ENCODE measurements at places on chromosomes 2 and 18. TPM values are rescaled to one million over a fixed set of nuclear protein-coding genes. Genes with fewer than 3 reads are reported as not detected.

DNA sequence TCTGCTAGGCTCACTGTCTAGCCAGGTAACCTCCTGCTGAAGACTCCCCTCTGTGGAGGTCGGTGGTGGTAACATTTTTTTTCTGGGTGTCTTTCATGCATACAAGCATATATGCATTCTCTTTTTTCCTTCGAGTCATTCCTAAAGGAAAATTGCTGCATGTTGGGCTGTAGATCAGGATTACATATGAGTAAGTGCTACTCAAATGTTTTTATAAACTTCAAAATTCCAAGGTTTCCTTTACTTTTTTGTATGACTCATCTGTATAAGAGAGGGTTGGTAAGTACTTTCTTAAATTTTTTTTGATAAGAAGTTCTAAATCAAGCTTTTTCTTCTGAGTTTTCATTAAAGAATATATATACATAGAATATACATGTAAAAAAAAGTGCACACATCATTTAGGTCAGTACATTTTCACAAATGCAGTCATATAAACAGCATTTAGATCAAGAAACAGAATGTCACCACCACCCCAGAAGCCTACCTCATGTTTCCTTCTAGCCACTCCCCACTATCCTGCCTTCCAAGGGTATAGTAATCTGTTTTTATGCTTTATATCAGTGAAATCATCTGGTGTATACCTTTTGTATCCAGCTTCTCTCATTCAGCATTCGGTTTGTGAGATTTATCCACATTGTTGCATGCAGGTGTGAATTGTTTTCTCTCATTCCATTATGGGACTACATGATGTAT, 128.0 kb upstream of the MAP3K20 start:
- no peak for DNase-seq

The EDAR gene
- not detected for total RNA-seq

- peak; percentile 28 for DNase-seq
Observed at GRCh38 chr2:64222351-64222750, 78.1 kb upstream of the PELI1 start.

The C1GALT1C1L gene
- total RNA-seq, result 0.98 TPM

DNA sequence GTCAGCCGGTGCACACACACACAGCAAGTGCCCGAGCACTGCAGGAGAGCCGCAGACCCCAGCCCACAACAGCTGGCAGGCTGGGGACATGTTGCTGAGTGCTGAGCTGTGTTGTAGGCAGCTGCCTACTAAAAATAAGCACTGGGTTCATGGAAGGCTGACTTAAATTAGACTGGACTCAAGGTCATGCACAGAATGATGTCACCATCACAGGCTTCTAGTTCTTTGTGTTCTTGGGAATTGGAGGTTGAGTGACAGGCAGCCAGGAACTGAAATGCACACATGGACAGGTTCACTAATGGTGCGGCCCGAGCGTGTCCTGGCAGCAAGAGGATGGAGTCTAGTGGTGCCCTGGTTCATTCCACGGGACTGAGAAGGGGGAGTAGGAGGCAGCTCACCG, 71.3 kb downstream of the VWA3B start:
- no peak for DNase-seq

The SLC25A12 gene
- 18.4 TPM for total RNA-seq

DNA sequence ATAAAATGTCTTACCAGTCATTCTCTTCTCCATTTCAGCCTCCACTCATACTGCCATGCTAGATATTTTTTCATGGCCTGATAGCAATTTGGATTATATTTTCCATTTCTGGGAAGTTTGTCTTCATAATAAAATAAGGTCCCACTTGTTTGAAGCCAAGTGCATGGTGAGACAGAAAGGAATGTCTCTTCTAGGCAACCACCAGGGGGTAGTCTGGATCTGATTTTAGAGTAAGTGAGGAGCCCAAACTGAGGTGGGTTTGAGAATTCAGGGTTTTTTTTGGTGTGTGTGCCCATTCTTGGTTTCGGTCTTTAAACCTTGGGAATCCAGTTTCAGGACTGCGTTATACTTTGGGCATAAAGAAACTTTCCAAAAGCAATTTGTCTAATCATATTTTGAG, 315.5 kb downstream of the RPRM start:
- no peak for DNase-seq

The C1QL2 gene
- not detected for total RNA-seq

The EPHA4 gene
- 24.3 TPM for total RNA-seq

GRCh38 chr2:203761121-203761520, 54.7 kb downstream of the CD28 start:
- DNase-seq, result no peak

- DNase-seq, result no peak
Observed at GRCh38 chr18:34595690-34596089, 114.4 kb upstream of the DTNA start.

The SLC8A1 gene
- 22.9 TPM for total RNA-seq

The COL3A1 gene
- 149 TPM for total RNA-seq

GRCh38 chr2:40372283-40372985, 79.5 kb downstream of the SLC8A1 start:
- DNase-seq, result no peak

- no peak for DNase-seq
Observed at GRCh38 chr2:3314626-3315025, 63.0 kb downstream of the EIPR1 start.

DNA sequence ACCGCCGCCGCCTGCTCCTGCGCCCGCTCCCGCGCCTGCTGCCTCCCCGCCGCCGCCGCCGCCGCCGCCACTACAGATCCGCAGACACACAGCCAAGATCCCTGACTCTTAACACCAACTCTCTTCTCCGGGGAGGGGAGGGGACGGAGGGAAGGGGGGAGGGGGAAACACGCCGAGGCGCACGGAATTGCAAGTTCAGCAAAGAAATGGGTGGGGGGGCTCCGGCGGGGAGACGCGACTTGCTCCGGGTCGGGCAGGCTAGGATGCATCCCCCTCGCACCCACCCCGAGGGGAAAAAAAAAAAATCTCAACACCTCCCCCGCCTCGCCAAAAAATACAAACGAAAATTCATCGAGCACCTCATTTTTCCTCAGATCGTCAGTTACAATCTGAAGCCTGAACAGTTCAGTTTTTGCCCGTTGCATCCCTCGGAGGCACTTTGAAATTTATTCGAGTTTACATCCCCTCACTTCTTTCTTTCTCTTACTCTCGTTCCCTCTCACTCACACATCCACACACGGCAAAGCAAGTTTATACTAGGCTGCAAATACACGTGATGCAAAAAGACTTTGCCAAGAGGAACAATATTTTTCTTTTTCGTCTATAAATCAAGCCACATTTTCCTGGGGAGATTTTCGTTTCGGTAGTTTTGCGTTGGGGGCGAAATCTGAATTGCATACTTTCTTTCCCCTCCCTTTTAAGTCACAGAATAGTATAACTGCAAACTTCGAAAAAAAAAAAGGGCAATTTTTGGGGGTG, at the start of gene TCF4:
TCF4 (minus strand) TSS at position 82 of the 759 bp plus-strand sequence. CDS start 1,076 bp downstream, outside the sequence.
- DNase-seq, result peak; percentile 42

DNA sequence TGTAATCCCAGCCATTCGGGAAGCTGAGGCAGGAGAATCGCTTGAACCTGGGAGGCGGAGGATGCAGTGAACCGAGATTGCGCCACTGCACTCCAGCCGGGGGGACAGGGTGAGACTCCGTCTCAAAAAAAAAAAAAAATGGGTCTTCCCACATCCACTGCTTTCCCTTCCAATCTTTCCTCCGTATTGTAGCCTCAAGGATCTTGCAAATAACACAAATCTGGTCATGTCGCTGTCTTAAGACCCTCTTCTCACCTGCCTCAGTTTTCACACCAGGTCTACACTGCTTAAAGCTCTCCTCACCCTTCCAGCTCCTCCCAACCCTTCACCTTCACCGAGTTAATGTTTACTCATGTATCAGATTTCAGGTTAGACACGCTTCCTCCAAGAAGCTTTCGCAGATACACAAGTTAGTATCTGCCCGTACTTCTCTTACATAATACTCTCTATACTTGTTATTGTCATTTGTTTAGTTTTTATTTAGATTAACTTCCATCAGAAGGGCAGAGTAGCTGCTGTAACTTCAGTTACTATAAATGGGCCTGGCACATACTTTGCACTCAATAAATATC, 1.5 kb downstream of the IER3IP1 start:
- DNase-seq, result no peak

The MC4R gene
- not detected for total RNA-seq

- no peak for DNase-seq
Observed at GRCh38 chr2:172995323-172996244, 80.1 kb upstream of the MAP3K20 start.

GRCh38 chr2:40654346-40654745, 202.5 kb upstream of the SLC8A1 start:
- no peak for DNase-seq

The VWA3B gene
- total RNA-seq, result 2.5 TPM

The GAL3ST2 gene
- 0.30 TPM for total RNA-seq

GRCh38 chr2:152587187-152587947, 129.9 kb downstream of the PRPF40A start:
- no peak for DNase-seq

The NT5DC4 gene
- total RNA-seq, result not detected

DNA sequence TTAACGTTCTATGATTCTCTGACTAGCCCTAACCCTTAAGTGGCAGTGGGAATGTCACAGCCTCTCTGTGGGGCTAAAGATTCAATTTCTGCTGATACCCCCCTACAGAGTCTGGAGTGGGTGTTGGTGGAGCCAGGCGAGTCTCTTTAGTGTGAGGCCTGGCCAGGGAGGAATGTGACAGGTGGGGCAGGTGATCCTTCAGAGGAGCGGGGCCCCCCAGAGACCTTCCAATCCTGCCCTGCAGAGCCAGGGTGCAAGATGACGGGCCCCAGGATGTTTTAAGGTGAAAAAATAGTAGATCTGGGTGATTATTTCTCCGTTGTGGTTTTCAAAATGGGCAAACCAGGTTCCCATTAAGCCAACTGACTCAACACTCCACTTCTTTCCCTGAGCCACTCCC, 28.2 kb upstream of the DNMT3A start:
- no peak for DNase-seq

GRCh38 chr2:174748948-174749347, 15.3 kb downstream of the CHRNA1 start:
- DNase-seq, result no peak

DNA sequence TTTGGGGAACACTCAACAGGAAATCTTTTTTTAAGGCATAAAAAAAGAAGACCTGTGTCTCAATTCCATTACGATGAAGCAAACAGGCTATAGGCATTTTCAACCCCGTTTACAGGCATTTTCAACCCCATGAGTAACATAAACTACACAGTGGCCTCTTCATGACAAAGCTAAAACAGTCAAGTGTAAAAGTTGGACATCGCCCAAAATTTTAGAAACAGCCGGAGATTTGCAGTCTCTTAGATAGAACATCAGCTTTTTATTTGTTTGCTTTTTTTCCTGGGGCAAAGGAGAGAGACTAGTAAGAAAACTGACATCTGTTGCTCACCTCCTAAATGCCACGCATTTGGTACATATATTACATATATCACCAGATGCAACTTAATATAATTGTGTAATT, 173.7 kb downstream of the CMPK2 start:
- DNase-seq, result no peak

DNA sequence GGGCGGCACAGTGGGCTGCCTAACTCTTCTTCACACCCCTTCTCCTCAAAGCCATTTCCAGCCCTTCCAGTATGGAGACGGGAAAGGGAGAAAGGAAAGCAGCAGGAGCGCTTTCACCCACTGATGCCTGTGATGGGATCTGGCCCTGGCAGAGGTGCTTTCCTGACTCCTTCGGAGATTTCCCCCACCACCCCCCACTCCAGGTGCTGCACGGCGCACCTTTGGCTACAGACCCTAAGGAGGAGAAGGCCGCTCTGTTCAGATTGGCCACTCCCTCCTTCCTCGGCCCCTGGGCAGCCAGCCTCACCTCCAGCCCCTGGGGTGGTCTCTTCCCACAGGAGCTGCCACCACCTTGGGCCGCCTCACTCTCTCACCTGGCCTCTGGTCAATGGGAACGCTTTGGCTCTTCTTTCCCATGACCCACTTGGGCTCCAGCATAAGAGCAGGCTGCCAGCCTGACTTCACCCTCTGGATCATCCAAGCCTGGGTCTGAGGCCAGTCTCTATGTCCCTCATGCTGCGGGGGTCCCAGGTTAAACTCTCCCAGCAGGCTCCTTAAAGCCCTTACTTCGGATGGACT, 18.4 kb upstream of the MAL start:
- DNase-seq, result no peak

GRCh38 chr18:67938660-67939059, 422.1 kb upstream of the DSEL start:
- no peak for DNase-seq

GRCh38 chr2:112691881-112692281, 28.9 kb upstream of the NT5DC4 start:
- DNase-seq, result no peak

GRCh38 chr2:213087040-213087439, 64.4 kb downstream of the IKZF2 start:
- no peak for DNase-seq

The RIOK3 gene
- 69.5 TPM for total RNA-seq

The HOXD4 gene
- 17.1 TPM for total RNA-seq
